ENCODE measurements at places on chromosomes 16 and 17.

DNA sequence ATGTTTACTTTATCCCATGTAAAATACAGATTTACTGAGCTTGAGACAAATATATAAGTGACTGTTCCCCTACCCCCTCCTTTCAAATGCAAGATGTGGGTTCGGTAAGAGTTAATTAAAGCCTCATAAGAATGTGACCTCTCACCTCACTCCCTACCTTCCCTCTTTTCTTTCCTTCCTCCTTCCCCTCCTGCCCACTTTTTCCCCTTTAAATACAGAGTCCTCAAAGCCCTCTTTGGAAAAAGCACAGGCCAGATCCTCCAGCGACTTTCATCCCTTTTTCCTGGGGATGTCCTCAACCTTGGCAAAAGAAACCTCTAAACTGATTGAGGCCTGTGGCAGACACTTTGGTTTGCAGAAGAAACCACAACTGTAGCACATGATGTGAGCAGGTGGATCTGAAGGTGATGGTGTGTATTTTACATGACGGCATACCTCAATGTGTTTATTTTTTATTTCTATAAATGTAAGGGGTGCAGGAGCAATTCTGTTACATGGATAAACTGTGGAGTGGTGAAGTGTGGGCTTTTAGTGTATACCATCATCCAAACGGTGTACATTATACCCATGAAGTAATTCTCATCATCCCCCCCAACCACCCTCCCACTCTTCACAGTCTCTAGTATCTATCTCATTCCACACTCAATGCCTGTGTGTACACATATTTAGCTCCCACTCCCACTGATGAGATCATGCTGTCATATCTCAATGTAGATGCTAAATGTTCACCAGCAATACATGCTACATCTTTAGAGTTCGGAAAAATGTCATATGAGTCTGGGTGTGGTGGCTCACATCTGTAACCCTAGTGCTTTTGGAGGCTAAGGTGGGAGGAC is 77.7 kb downstream of the XYLT1 start:
- no peak for DNase-seq

- no peak for DNase-seq
Observed at GRCh38 chr16:76235025-76235424, 42.2 kb upstream of the CNTNAP4 start.

DNA sequence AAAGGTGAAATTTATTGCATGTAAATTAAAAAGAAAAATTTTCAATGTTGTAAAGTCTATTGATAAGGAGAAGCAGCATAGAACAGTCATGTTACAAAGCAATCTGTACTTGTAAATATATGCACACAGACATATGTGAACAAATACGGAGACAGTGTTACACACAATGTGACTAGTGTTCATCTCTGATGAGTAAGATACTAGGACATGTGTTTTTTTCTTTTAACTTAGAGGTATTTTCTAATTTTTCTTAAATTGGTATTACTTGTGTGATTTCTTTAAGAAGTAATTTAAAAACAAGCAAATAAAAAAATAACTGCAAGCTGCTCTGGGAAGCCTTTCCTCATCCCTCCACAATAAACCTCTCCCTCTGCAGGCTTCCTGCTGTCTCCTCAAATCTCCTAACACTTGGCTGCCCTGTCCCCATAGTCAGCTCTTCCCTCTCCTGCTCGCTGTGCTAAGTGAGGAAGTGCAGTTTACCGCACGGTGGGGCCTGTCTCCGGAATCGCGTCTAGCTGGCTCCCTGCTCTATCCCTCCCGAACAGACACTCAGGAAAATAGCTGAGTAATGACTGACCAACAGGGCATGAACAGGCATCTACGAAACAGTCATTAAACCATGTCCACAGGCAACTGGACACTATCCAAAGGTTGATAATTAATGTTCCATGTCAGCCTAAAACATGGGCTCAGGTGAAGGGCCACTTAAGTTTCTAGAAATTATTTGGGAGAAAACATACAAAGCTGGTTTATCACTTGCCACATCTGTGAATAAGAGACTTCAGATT is 35.9 kb downstream of the CMTM4 start:
- no peak for DNase-seq

GRCh38 chr17:17822189-17822588 is 14.6 kb downstream of the SREBF1 start:
- no peak for DNase-seq

DNA sequence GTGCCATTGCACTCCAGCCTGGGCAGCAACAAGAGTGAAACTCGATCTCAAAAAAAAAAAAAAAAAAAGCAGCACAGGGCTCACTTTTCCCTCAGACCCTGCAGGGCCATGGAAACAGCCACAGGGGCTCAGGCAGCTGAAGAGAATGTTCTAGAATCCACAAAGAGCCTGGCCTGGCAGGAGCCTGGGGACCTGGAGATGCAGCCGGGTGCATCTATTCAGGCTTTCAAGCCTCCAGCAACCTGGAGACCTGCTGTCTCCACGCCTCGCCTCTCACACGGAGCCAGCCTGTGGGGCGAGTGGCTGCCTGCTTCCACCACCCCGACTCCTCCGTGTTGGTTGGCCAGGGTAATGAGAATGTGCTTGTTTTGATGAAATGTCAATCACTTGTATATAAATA is 44.0 kb upstream of the MEAK7 start:
- DNase-seq, result no peak

- DNase-seq, result no peak
Observed at GRCh38 chr17:79930877-79931816, 91.9 kb upstream of the CBX4 start.

- no peak for DNase-seq
Observed at GRCh38 chr16:75229172-75230031, 10.6 kb downstream of the CTRB1 start.

GRCh38 chr16:13029786-13030185 is 128.4 kb downstream of the SHISA9 start:
- DNase-seq, result no peak

DNA sequence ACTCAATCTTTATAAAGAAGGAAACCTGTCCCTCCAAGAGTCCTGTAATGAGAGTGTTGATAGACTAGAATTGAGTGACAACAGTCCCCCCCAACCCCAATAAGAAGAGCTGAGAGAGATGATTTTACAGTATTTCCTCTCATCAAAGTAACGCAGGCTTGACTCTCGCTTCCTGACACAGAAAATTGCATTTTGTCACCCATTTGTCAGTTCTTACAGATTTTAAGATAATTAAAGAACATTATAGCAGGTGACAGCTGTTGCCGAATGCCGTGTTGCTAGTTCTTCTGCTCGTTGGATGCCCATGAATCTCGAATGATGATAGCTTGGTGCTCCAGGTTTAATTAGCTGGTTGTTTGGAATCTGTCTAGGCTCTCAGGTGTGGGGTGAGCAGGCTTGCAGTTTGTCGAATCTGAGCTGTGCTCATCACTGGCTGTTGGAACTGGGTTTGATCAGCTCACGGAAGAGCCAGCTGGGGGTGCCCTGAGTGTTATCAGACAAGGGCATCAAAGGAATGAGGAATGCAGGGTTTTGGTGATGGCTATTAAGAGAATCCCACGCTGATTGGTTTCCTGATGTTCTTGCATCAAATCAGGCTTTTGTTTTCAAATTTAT is 84.8 kb upstream of the CPHXL start:
- DNase-seq, result no peak
